Femur (tissue), 1 donor: ENCODE measurements at places on chromosomes 3 and 15.

DNA sequence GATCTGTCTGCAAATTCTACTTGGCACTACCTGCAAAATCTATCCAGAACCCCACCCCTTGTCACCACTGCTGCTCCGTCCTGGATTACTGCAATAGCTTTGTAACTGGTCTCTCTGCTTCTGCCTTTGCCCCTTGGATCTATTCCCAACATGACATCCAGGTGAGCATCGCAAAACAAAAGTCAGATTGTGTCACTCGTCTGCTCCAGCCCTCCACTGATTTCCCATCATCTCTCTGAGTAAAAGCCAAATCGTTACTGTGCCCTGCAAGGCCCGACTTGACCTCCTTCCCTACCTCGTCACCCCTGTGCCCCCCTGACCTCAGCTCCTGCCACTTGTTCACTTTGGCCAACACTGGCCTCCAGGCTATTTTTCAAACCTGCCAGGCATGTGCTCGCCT is 9.4 kb downstream of the SPTBN5 start:
- no peak for DNase-seq

DNA sequence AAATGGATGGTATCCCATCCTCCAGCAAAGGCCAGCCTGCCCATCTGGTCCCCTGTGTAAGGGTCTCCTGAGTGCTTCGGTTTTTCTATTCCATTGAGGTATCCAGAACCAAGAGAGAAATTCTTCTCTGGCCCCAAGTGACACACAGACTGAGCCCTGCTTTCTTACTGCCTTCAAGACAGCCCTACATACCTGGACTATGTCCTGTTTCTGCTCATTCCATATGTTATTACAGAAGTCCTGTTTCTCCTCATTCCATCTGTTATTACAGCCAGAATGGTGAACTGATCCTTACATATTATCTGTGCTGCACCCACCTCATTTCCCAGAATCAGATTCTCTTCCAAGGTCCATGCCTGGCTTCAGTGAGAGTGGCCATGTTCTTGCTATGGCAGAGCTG is 115.2 kb downstream of the DCLK3 start:
- no peak for DNase-seq

- no peak for DNase-seq
Observed at GRCh38 chr3:114011059-114011797, 45.1 kb downstream of the CCDC191 start.

GRCh38 chr15:98855067-98855814 is 152.4 kb downstream of the PGPEP1L start:
- DNase-seq = no peak

- DNase-seq = no peak
Observed at GRCh38 chr3:56115698-56116097, 352.6 kb downstream of the ERC2 start.

- no peak for DNase-seq
Observed at GRCh38 chr15:63999177-63999576, 47.1 kb downstream of the DAPK2 start.

GRCh38 chr15:37536967-37537605 is 397.4 kb upstream of the TMCO5A start:
- no peak for DNase-seq

- DNase-seq = no peak
Observed at GRCh38 chr3:125145751-125146475, 66.6 kb downstream of the SLC12A8 start.

DNA sequence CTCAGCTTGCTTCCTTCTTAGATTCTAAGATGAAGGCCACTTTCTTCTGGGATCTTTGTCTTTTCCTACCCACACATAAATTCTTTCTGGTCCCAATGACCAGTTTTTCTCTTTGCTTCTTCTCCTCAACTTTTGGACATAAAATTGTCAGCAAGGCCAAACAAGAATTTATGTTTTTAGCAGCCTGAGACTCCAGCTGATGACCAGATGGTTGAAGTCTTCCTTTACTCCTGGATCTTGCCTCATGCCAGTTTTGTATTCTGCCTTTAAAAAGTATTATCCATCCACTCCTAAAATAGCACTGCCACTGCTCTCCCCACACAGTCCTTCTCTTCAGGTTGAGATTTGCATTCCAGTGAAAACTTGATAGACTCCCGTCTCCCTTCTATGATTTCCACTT is 236.0 kb downstream of the VPS13C start:
- DNase-seq = no peak

DNA sequence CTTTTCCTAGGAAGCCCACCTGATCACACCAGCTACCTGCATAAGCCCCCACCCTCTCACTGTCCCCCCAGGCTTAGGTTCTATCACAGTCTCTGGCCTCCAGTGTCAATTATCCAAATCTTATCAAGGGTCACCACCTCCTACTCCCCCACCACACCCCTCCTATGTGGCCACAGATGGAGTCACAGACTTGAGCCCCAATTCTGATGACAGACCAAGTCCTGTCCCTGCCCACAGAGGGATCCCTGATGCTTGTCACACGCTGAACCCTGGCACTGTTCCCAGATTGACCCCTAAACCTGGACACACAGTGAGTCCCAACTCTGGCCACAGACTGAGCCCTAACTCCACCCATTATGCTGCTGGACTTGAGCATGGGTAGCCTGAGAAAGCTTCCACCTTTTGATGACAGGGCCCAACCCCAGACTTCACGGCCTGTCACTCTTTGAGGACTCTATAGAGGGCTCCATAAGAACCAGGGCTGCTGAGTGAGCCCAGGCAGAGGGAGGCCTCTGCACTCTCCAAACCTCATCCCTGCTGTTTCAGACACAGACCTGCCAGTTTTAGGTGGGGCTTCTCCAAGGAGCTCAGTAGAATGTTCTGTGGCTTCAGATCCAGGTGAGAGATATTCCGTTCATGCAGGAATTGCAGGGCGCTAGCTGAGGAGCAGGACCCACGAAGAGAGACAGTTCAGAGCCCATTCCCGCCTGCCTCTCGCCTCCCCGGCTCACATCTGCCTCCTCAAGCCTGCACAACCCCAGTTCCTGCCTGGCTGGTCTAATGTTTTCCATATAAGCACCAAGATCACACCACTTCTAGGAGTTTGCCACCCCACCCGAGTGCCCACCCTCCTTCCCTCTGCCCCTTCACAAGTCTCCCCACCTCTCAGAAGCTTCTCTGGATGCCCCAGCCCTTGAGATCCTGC is 1.8 kb downstream of the ULK3 start:
- DNase-seq = no peak

DNA sequence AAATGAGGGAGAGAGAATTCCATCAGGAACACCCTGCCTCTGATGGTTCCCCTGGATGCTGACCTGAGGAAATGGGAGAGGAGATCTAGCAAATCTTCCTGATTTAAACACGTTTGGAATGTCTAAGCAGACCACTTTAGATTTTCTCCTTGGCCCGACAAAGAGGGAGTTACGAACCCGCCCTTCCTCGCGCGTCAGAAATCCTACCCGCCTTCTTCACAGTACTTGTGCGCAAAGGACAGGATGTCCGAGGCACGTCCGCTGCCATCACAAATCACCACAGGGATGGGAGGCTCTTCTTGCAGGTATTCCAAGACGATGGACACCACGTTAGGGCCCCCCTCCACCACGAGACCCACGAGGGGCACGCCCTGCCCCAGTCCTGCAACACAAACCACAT is 38.6 kb downstream of the TRPM1 start:
- DNase-seq = no peak

- no peak for DNase-seq
Observed at GRCh38 chr3:194707147-194707540, 21.5 kb downstream of the FAM43A start.

- DNase-seq = no peak
Observed at GRCh38 chr3:42751609-42752008, 21.4 kb downstream of the CCDC13 start.

DNA sequence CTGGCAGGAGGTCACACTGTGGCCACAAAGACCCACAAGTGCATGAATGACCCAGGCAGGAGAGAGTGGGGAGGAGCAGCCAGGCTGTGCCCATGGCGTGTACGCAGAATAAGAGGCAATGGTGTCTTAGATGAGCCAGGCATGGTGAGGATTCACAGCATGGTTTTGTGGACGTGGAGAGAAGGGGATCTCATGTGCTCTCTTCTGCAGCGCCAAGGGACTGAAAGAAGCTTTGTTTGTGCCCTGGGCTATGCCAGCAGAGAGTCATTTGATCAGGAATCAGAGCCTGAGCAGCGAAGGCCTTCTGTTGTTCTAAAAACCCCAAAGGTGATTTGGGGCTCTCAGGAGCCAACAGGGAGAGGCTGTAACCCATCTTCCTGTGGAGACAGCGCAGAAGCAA is 18.7 kb upstream of the RPP14 start:
- no peak for DNase-seq

- no peak for DNase-seq
Observed at GRCh38 chr15:64697911-64698369, 77.4 kb downstream of the RBPMS2 start.

GRCh38 chr15:99409560-99409959 is 156.2 kb upstream of the MEF2A start:
- DNase-seq = no peak

- DNase-seq = no peak
Observed at GRCh38 chr3:165549037-165549436, 288.2 kb downstream of the BCHE start.

DNA sequence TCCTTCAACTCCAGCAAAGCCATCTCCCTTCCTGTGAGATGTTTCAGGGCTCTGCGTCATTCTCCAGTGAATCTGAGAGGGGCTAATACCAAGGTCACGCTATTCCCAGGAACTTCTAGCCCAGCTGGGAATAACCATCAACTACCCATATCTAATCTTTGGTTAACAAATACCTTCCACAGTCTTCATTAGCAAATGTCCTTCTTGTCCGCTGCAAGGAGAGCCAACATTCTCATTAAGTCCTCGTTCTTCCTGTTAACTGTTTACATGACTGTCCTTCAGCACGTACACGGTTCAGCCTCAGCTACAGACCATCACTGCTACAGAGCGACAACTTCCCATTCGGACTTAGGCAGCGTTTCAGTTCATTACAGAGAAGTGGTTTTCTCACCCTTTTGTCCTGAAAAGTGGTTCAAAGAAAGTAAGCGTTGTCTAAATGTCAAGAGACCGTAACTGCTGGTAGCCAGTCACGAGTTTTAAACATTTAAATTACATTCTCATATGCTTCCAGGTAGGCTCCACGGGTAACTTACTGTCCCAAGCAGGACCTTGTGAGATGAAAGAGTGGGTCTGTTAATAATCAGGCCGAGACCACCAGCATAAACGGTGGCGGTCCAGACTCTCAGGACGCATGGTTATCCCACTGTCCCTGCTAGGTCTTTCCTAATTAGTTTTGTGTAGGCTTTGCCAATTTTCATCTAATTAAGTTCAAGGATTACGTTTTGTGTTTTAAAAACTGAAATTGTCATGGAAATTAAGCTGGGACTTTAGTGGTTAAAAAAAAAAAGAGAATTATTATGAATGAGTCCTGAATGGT is 63.8 kb downstream of the CHSY1 start:
- DNase-seq = peak; percentile 63

- DNase-seq = no peak
Observed at GRCh38 chr15:40543631-40544294, 21.1 kb downstream of the CCDC32 start.

DNA sequence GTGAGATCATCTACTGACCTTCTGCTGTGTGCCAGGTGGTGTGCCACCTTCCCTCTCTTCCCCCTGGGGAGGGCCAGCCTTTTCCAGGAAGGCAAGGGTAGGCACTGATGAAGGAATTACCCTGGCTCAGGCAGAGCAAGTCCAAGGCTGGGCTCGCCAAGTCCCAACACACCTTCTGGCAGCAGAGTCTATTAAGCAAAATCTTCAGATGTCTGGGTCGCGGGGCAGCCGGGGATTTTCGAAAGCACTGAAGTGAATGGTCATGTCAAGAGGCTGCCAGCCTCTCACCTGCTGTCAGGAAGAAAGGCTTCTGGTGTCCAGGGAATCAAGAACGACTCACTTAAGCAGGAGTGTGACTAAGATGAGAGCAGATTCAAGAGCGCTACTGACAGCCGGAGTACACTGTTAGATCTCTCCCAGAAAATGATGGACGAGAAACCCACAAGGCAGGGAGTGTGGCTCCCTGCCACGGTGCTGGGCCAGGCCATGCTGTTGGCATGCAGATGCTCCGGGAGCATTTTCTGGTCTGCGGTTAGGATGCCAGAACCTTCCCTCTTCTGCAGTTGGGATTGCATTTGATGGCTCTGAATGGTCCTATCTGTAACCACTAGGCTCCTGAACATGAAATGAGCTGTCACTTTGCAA is 479.8 kb downstream of the SHQ1 start:
- DNase-seq = peak; percentile 43

DNA sequence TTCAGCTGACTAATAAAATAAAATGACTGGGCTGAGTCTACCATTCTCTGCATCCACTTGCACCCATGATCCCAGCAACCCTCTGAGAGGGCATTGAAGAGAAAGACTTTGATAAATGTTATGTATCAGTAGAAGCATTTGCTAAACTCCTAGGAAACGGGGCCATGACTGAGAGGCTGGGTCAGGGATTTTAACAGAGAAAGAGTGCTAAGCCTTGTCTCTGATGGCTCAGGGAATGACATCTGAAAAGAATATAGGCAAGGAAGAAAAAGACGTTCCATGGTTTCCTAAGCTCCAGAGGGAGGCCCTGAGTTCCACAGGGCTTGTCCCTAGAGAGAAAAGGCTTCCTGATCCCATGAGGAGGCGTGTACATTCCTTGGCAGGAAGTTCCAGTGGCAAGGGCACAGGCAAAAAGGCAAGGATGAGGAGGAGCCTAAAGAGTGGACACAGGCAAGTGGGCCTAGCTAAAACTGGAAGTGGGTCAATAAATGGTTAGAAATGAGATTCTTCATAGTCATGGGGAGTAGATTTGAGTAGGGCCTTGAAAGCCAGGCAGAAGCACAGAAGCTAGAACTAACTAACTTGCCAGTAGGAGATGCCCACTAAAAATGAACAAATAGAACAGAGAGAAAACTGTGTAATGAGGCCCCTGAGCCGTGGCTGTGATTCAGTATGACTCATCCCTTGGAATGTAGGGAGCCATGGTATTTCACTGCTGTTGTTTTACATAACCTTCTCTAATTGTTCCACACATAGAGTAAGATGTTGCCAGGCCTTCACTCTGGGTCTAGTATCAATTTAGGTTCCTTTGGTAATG is 44.9 kb upstream of the MANF start:
- no peak for DNase-seq

DNA sequence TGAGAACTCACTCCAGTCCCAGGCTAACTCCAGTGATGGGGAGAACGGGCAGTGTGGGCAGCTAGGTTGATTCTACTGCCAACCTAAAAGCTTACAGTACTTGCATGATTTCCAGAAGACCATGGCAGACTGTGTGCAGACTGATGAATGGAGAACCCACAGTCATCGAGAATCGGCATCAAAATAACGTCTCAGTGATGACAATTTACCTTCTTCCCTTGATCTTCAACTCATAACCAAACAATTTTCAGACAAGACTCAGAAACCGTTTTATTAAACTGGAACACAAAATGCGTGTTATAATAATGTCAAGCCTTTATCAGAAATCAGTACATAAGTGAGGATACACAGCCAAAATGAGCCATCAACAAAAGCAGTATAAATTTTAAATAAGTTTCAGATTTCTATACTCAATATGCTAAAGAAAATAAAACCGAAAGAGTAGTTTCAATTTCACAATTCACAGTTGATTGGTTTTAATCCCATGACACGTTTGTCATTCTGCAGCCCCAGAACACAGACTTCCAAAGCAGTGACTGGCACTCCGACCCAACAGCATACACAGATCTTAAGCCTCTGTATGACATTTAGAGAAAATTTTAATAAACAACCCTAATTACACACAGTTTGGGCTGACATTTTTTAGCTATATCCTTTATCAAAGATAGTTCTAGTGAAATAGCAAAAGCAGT is 54.5 kb downstream of the ZMAT3 start:
- DNase-seq = no peak

- no peak for DNase-seq
Observed at GRCh38 chr3:151248772-151249337, 29.5 kb downstream of the P2RY14 start.

- no peak for DNase-seq
Observed at GRCh38 chr3:13028010-13028821, 45.0 kb downstream of the IQSEC1 start.

- no peak for DNase-seq
Observed at GRCh38 chr3:170117134-170117533, 64.4 kb downstream of the PHC3 start.
